ENCODE measurements at places on chromosomes 12 and 14.

DNA sequence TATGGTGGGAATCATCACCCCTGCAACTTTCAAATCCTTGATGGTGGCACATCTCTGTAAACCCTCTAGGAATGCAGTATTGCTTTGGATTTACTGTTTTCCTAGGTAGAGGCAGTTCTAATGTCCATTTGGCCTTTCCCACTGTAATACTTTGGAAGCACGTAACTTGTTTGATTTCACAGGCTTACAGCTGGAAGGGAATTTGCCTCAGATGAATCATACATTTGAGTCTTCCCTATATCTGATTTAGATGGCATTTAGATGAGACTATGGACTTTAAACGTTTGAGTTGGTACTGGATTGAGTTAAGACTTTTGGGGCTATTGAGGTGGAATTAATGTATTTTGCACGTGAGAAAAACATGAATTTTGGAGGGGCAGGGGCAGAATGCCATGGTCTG, 35.9 kb downstream of the DAAM1 start:
- no peak for DNase-seq

GRCh38 chr14:104686624-104687517, 2.5 kb upstream of the INF2 start:
- DNase-seq: no peak

DNA sequence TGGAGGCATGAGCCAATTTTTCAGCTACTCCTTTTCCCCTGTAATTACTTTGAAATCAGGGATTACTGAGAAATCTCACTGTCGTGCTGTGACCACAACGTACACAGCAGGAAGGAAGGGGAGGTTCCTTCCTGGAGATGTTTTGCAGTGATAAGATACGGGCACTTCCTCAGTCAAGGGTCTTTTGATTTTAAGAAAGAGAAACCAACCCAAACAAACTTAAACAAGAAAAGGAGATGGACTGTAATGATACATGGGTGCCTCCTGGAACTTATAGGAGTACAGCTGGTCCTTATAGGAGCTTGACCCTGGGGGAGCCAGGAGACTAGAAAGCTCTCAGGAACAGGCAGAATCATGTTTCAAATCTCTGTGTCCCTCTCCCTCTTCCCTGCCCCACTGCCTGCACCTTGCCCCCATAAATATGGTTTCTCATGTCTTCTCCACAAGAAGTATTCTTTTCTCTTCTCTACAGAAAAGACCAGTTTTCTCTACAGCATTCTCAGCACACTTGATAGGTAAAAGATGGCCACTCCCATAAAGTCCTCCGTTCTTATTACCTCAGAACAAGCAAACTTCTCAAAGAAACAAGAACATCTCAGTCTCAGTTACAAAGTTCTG, 281.1 kb upstream of the AMIGO2 start:
- DNase-seq: no peak

DNA sequence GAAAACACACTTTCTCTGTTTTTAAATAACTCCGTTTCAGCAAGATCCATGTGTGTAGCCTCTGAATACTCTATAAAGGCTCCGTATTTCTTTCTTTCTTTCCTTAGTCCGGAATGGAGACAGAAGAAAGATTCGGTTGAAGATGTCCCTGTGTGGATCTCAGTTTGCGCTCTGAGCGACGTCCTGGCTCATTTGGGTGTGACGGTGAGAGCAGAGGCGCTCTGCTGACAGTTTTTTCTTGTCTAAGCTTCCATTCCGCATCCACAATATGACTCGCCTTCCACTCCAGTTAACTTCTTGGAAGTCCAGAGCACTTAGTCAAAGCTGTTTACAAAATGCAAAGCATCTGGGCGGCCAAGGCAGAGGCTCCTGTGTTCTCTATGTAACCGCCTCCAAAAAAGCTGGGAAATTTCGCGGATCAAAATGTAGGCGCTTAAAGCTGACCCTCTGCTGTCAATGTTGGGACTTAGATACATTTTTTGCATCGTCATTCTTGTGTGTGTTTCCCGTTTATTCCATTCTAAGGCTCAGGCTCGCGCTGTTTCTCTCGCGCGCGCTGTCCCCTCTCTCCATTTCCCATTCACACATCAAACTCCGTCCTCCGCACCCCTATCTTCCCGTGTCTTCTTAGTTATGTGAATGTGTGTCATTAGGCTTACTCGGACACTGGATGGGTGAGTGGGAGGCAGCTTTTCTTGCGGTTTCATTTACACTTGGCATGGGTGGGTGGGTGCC, 880 bp upstream of the FLRT2 start:
- no peak for DNase-seq

GRCh38 chr12:119910586-119910985, 33.5 kb upstream of the CIT start:
- no peak for DNase-seq

- DNase-seq: no peak
These were observed 2.0 kb upstream of the ING4 start for GRCh38 chr12:6664902-6665301.
